ENCODE measurements at places on chromosomes 5 and 9.
A peak's percentile ranks its signal among the peaks of the same experiment; 100 is the strongest.

DNA sequence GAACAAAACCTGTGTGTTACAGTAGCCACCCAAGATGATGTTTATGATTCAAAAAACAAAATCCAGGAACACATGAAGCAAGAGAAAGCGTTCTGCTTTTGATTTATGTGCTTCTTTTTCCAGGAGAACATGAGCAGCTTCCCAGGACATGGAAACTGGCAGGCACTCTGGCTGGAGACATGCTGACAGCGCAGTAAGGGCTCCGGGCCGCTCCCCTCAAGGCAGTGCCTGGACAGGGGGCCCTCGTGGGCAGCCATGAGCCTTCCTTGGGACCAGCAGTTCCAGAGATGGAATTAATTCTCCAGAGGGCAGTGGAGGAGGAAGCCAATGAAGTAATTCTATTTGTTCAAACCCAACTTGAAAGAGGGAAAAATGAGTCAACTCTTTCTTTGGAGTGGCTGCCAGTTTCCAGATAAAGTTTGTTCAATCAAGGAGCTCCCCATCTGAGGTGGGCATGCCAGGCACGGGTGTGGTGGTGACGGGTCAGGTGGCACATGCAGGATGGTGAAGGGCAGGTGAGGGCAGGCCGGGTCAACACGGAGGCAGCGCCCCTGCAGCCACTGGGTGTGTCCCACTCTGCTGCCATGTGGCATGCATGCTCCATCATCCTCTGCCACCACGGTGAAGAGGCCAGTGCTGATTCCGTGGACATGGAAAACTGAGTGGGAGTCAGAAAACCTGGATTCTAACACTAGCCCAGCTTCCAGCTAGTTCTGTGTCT lies 83.8 kb downstream of the OTULIN start:
- DNase-seq, result no peak

GRCh38 chr9:99931155-99931840 lies 24.8 kb downstream of the STX17 start:
- no peak for DNase-seq

- DNase-seq, result no peak
Measured at GRCh38 chr9:135340726-135341475, 138.7 kb upstream of the PPP1R26 start.

DNA sequence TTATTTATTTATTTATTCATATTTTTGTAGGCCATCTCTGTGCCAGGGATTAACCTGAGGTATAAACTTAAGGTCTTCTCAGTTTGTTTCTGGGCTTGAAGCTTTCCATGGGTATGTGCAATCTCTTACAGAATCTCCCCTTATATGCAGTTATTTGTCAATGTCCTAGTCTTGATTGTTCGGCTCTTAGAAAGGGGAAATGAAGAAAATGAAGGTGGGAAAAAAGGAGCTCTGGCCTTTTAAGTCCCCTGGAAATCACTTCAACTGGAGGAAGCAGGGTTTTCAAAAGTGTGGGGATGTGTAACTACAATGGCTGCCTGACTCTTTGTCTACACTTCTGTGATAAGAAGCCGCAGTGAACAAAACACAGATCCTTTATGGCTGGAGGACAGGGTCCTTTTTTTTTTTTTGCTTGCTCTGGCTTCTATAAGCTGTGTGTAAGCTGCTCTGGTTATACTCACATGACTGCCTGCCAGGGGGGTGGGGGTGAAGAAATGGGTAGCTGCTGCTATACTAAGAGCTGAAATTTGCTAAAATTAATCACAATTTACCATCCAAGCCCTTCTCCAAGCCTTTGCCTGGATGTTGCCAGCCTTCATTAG lies 33.7 kb downstream of the CENPP start:
- DNase-seq, result no peak

GRCh38 chr9:105405514-105406131 lies 42.2 kb upstream of the FSD1L start:
- DNase-seq, result peak; percentile 64

DNA sequence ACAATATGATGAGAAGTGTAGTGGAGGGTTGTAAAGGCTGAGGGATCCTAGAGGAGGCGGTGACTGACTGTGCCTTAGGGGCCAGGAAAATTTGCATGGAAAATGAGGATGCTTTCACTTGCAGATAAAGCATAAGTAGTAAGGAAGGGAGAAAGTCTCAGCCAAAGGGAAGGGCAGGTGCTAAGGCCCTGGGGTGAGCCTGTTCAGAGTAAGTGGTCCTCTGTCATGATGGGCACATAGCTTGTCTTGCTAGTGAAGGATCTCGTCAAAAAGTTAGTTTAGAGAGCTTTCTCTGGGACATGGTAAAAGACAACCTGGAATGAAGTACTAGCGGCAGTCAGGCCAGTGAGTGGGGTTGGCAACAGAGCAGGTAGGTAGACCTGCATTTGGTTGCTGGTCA lies 75.4 kb upstream of the CPLX2 start:
- DNase-seq, result no peak

- no peak for DNase-seq
Measured at GRCh38 chr5:99045871-99046270, 117.1 kb upstream of the CHD1 start.

GRCh38 chr5:163565931-163566608 lies 60.7 kb downstream of the MAT2B start:
- DNase-seq, result peak; percentile 26

- no peak for DNase-seq
Measured at GRCh38 chr5:142929587-142929986, 159.4 kb downstream of the ARHGAP26 start.

- no peak for DNase-seq
Measured at GRCh38 chr5:113118765-113119164, 142.2 kb downstream of the DCP2 start.

DNA sequence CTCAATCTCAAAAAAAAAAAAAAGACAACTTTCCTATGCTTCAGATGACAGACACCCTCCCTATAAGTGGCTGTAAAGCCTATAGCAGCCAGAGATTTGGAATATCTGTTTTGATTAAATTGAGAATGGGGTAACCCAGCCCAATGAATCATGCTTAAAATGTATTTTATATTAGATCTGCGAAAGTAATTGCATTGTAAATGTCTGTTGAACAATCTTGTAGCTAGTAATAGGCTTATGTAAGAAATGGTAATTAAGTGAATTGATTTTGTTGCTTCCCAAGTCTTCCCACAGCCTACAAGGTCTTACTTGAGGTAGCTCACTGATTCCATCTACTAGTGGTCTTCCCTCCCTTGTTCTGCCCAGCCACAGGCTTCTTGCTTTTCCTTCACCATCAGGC lies 590.7 kb downstream of the ACTL7B start:
- DNase-seq, result no peak

- no peak for DNase-seq
Measured at GRCh38 chr9:122056484-122056883, 36.6 kb downstream of the TTLL11 start.

DNA sequence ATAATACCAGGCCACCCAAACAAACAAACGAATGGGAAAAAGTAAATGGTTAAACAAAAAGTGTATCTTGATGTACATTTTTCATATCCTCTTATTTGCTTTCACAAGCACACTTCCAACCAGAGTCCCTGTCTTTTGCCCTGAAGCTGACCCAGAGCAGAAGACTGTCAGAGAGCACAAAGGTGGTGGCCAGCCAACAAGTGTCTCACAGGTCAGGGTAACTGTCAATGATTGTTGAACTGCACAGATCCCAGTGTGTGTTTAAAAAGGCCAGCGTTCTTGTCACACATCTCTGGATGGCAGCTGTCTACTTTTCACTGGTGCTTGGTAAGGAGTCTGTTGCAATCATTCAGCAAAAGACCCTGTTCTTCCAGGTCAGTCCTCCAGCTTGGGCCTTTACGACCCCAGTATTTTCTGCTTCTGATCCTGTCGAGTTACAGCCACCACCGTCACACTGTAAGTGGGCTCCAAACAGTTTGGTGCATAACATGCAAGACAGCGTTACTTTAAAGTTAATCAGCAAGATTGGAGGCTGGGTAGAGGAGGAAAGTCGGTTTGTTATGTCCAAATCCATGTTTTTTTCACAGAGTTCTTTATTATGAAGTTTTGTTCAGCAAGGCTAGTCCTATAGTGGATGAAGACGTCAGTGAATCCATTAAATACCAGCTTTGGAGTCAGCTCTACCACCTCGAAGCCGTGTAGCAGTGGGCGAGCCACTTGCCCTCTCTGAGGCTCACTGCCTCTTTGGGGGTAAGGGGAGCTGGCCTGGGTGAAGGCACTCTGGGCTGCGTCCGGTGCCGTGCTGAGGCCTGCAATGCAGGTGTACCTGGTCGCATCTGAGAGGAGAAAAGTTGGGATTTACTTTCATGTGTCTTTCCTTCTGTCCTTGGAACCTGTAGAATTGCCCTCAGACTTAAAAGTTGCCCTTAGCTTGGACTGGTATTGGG lies 265.7 kb downstream of the AOPEP start:
- no peak for DNase-seq

- peak; percentile 44 for DNase-seq
Measured at GRCh38 chr5:1380011-1380817, 35.3 kb upstream of the CLPTM1L start.

DNA sequence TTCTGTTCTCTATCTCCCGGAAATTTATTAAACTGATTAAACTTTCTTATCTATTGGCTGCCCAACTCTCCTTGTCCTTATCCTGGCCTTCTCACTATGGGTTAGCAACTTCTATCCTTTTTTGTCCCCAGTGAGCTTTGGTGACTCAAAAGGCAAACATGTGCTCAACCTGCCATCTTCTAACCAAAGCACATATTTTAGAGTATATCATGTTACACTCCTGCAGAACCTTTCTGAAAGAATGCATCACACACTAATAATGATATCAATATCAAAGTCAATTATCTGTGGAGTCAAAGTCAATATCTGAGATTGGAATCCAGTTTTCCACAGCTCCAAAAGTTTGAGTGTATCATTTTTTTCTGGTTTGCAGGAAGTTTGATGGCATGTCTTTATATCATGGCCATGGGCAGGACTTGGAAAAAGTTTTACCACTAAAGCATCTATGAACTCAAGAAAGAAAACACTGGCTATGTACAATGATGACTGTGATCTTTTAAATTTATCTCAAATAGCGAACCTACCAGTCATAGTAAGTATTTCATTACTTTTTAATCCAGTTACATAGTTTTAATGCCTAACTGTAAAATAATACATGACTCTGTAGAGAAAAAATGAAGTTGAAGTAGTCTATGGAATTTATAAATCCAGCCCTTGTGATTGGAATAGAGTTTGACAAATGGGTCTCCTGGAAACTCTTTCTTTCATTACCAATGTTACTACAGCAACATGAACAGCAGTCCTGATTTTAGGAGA lies 166.8 kb downstream of the DROSHA start:
- DNase-seq, result no peak

- DNase-seq, result no peak
Measured at GRCh38 chr5:152221721-152222629, 183.1 kb downstream of the NMUR2 start.

DNA sequence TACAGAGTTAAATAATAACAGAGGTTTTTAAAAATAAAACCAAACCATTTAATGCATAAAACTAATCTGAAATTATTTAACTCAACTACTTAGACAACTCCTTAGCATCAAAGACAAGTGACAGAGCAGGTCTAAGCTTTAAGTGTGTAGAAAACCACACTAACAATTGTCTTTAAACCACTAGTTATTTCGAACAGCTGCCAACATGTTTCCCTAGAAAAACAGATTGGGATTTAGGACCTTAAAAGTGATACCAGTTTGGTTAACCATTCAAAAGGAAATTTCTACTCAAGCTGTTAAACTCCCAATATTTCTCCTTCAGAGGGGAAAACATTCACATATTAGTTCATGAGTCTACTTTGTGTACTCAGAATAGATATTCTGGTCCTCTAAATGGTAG lies 208.7 kb downstream of the BNC2 start:
- DNase-seq, result no peak

DNA sequence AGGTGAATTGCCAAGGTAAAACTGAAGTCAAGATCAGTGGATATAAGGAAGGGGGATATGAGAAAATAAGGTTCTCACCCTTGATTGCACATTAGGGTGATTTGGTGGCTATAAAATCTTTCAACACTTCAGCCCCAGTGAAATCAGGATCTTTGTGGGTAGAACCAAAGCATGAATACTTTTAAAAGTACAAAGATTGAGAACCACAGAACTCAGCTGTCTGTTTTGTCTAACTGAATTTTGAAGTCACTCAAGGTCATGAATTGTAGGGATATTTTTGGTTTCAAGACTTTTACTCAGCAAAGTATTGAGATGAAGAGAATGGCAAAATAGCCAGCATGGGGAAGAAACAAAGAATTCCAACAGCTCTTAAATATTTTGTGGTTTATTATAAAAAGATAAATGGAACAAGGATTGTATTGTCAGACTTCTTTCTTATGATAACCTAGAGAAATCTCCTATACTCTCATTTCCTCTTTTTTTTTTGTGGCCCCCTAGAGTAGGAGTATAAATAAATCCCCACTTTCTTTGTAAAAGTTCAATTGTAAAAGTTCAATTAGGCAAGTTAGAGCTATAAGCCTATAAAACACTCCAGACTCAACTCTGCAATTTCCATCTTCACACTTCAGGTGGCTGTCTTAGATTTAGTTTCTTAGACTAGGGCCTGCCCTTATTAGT lies 272.9 kb downstream of the PDE4D start:
- DNase-seq, result no peak

- no peak for DNase-seq
Measured at GRCh38 chr9:17926246-17926645, 347.4 kb downstream of the SH3GL2 start.

- peak; percentile 62 for DNase-seq
Measured at GRCh38 chr9:89523948-89524347, 26.0 kb upstream of the SEMA4D start.

DNA sequence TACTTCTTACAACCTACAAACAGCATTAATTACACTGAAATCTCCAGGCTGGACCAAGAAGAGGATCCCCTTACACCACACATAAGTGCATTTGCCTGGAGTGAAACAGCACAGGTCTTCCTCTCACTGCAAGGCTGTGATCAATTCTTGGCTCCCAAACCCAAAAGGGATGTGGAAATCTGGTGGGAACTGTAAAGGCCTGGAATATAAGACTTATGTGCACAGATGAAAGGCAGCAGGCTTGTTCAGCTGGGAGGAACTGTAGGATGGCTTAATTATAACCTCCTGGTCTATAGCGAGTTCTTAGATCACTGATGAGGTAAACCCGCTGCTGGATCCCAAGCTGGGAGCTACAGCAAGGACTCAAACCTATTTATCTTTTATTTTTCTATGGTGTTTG lies 182.9 kb upstream of the TNC start:
- DNase-seq, result no peak

- no peak for DNase-seq
Measured at GRCh38 chr5:15601274-15601673, 101.3 kb downstream of the FBXL7 start.

- no peak for DNase-seq
Measured at GRCh38 chr5:1975898-1976765, 93.4 kb upstream of the IRX4 start.

- DNase-seq, result no peak
Measured at GRCh38 chr5:94432499-94432898, 185.9 kb downstream of the KIAA0825 start.

- DNase-seq, result peak; percentile 15
Measured at GRCh38 chr9:112380102-112380824, at the start of gene HSDL2. Gene HSDL2 (plus strand): TSS chr9:112380108. CDS start chr9:112380164, 56 bp downstream.

- DNase-seq, result no peak
Measured at GRCh38 chr5:79077680-79078365, 8.3 kb downstream of the BHMT2 start.

DNA sequence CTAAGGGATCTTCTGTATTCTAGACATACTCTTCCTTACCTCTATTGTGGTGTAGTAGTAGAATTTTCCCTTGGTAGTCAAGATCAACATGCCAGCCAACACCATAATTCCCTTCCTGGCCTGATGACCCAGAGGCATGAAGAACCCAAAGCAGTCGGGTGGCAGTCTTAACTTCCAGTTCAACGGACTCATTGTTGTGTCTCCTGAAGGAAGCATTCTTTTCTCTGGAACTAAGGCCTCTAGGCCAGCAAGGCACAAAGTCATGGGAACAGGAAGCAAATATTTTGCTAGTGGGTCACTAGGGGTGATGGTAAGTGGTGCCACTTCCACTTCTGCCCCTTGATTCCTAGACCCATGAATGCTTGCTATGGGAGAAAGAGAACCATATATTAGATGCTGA lies 55.2 kb upstream of the DAPK1 start:
- DNase-seq, result no peak

All from stimulated activated CD4-positive, alpha-beta T cell treated with anti-CD3 and anti-CD28 coated beads, Interleukin-1b, Interleukin-23, amount 100 ng/mL, for 48 hours (primary cell).